Activated CD8-positive, alpha-beta memory T cell treated with anti-CD3 and anti-CD28 coated beads, Interleukin-2, amount 10 ng/mL, durations not matched to agents 7 days and 5 days (primary cell): ENCODE measurements at places on chromosomes 3 and 15. TPM values are rescaled to one million over a fixed set of nuclear protein-coding genes. Genes with fewer than 3 reads are reported as not detected.

DNA sequence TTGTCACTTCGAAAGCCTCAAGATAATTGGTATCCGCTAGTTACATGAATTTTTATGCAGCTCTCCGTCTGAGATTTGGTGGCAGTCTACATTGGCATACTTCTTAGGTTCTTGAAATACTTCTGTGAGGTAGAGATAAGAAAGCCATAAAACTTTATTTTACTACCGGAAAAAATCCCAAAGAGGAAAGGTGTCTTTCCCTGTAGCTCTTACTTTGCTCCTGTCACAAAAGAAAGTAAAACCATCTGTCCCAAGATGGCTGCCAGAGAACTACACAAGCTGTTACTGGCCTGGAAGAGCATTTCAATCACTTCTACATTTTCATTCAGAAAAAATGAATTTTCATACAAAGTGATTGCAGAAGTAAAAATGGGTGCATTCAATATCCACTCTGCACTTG is 214.8 kb upstream of the ST8SIA2 start:
- H3K27me3 ChIP-seq, result peaks cover 22% of the 10 kb centered on the region
- H3K27ac ChIP-seq, result no peak overlapping the region

GRCh38 chr15:63374686-63375520 is 6.7 kb downstream of the CA12 start:
- H3K4me3 ChIP-seq, result no peak overlapping the region
- peak; percentile 76 for DNase-seq
- H3K27ac ChIP-seq, result no peak overlapping the region
- peaks cover 27% of the 10 kb centered on the region for H3K4me1 ChIP-seq

GRCh38 chr3:14211621-14212020 is 33.0 kb downstream of the LSM3 start:
- no peaks in the 10 kb centered on the region for H3K36me3 ChIP-seq
- DNase-seq, result no peak
- H3K27ac ChIP-seq, result no peak overlapping the region
- no peaks in the 10 kb centered on the region for H3K4me1 ChIP-seq

The CCRL2 gene
- total RNA-seq, result 11.9 TPM

DNA sequence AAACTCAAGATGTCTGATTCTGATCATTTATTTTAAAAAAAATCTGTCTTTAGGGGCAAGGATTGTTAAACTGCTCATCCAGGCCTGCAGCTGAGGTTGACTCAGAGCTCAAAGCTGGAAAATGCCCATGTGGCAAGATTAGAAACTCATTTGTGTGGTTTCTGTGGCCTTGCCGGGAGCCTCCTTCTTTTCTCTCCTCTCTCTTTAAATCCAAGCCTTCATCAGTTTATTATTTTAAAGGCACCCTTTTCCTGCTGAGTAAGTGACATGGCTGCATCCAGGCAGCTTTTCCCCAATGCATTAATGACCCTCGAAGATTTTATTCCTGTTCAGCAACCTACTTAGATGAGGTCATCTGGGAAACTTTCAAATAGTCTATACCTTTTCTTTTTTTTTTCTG is 221.3 kb upstream of the CDIN1 start:
- no peaks in the 10 kb centered on the region for H3K27me3 ChIP-seq
- H3K27ac ChIP-seq, result no peak overlapping the region
- no peaks in the 10 kb centered on the region for H3K4me1 ChIP-seq
- H3K4me3 ChIP-seq, result no peak overlapping the region

DNA sequence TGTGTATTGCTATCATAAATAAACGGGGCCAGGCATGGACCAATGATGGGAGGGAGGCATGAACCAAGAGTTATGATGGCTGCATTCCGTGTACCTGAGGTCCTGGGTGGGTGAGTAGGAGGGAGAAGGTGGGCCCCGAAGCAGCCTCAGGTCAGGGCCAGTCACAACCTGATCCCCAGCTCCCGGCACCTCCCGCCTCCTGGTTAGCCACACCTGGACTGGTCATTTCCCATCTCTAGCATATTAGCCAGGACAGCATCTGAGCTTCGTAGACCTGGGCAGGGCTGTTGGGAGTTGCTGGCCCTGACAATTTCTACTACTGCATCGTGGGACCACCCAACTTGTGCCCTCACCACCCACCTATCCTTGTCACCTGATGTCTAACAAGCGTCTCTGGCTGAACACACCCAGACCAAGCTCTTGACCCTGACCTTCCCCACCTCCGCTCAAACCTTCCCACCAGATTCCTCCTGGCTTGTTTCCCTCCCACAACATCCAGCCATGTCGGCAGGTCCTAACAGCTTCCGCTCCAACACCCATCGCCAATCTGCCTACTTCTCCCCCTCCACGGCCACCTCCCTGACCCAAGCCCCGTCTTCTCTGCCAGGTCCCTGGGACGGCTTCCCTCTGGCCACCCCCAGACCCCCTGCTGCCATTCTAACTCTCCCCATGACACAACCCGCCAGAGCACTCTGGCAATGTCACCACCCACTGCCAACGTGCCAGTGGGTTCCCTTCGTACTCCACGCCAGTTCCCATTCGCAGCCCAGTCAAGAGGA is 133.8 kb upstream of the IQSEC1 start:
- no peak overlapping the region for H3K27ac ChIP-seq
- H3K4me3 ChIP-seq, result no peak overlapping the region
- H3K27me3 ChIP-seq, result peaks cover 51% of the 10 kb centered on the region
- no peaks in the 10 kb centered on the region for H3K4me1 ChIP-seq
- no peak for DNase-seq

DNA sequence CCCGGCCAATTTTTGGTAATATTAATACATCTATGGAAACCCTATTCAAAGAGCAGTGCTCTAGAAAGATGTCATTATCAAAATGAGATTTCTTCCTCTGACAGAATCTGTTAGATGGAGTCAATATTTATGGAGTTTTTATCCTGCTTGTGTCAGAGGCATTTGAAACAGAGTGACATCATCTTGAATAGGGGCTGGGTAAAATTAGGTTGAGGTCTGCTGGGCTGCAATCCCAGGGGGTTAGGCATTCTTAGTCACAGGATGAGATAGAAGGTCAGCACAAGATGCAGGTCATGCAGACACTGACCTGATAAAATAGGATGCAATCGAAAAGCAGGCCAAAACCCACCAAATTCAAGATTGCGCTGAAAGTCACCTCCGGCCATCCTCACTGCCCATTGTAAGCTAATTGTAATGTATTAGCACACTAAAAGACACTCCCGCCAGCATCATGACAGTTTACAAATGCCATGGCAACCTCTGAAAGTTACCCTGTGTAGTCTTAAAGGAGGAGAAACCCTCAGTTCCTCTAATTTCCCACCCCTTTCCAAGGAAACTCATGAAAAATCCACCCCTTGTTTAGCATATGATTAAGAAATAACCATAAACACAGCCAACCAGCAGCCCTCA is 27.3 kb upstream of the CCDC50 start:
- H3K27ac ChIP-seq, result no peak overlapping the region
- no peaks in the 10 kb centered on the region for H3K27me3 ChIP-seq
- H3K36me3 ChIP-seq, result no peaks in the 10 kb centered on the region
- H3K4me1 ChIP-seq, result no peaks in the 10 kb centered on the region
- no peak for DNase-seq

GRCh38 chr3:20809356-20809755 is 623.4 kb upstream of the SGO1 start:
- H3K27me3 ChIP-seq, result no peaks in the 10 kb centered on the region
- DNase-seq, result no peak
- no peaks in the 10 kb centered on the region for H3K4me1 ChIP-seq
- no peak overlapping the region for H3K27ac ChIP-seq

- H3K4me3 ChIP-seq, result no peak overlapping the region
- no peaks in the 10 kb centered on the region for H3K4me1 ChIP-seq
- H3K36me3 ChIP-seq, result no peaks in the 10 kb centered on the region
- no peak for DNase-seq
These were observed 62.8 kb upstream of the TMEM115 start for GRCh38 chr3:50422153-50422552.

- no peak for DNase-seq
- peaks cover 3% of the 10 kb centered on the region for H3K4me1 ChIP-seq
- H3K27me3 ChIP-seq, result no peaks in the 10 kb centered on the region
These were observed 146.7 kb downstream of the NR2E3 start for GRCh38 chr15:71957026-71957425.

The PRTG gene
- total RNA-seq, result not detected

The SOX2 gene
- total RNA-seq, result not detected

DNA sequence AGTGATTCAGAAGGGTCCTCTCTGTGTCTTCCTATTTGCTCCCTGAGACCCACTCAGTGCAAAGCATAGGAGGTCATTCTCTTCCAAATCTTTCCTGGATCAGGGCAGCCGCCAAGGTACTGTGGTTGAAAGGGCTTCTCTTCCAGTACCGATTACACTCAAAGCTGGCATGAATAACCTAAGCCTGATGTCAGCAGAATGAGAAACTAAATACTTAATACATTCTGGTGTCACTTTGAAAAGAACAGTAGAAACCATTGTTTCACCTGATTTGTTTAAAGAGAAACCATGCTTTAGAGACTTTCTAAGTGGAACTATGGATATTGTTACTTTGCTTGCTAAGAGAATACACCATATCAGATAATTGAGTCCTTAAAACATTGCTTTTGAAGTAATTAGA is 50.2 kb downstream of the PDHB start:
- H3K36me3 ChIP-seq, result peaks cover 20% of the 10 kb centered on the region
- no peak overlapping the region for H3K4me3 ChIP-seq
- H3K4me1 ChIP-seq, result peaks cover 25% of the 10 kb centered on the region
- no peaks in the 10 kb centered on the region for H3K27me3 ChIP-seq
- no peak for DNase-seq
- no peak overlapping the region for H3K27ac ChIP-seq

The KIF23 gene
- 81.1 TPM for total RNA-seq

DNA sequence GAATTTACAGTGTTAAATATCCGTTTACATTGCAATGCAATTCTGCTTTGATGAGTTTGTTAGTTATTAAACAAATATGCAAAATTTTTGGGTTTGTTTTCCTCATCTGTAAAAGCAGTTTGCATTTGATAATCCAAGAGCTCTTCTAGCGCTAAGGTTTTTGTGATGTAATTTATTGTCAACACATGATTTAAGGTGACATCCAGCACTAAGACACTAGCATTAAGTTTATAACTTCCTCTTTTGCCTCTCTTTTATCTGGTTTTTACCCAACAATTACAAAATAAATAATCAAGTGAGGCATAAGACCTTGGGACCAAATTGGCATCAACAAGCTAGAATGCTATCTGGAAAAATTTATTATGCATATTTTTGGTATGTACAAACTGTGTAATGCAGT is 969 bp upstream of the DNAJC19 start:
- H3K4me3 ChIP-seq, result peak overlapping the region; percentile 88
- peaks cover 4% of the 10 kb centered on the region for H3K27me3 ChIP-seq
- DNase-seq, result no peak
- peaks cover 5% of the 10 kb centered on the region for H3K36me3 ChIP-seq
